PC-3 (cell line): ENCODE measurements at places on chromosomes 7 and 10. TPM values are rescaled to one million over a fixed set of nuclear protein-coding genes. Genes with fewer than 3 reads are reported as not detected.

The TFEC gene
- 0.12 and 0.15 TPM in 2 replicates for total RNA-seq

DNA sequence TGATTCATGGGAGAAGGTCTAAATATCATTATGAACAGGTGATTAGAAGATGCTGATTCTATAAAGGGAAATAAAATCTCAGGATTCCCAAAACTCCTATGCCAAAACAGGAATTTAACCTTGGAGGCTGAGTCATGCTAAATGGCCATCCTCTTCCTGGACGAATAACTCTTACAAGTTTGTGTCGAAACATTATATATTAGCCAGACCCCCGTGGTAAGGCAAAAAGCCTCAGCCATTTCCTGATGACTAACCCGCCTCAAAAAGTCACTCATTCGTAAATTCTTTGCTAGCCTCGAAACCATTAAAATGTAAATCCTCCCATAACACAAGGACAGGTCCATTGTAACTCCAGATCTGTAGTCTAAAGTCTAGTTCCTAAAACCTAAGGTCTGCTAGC is 32.0 kb downstream of the CUL2 start:
- peak; percentile 100 for DNase-seq

The MRM2 gene
- 42.6 and 42.9 TPM in 2 replicates for total RNA-seq

GRCh38 chr7:127911968-127912511 is 119.2 kb downstream of the LRRC4 start:
- no peak for DNase-seq

GRCh38 chr10:133010095-133010842 is 67.9 kb upstream of the CFAP46 start:
- no peak for DNase-seq

The FOXP2 gene
- total RNA-seq, result not detected in 2 replicates

- no peak for DNase-seq
Measured at GRCh38 chr7:67813621-67814292, 817.1 kb downstream of the TYW1 start.

The NRAP gene
- total RNA-seq, result not detected in 2 replicates

The EPHB6 gene
- total RNA-seq, result 30.5 and 48.2 TPM in 2 replicates

- DNase-seq, result peak; percentile 52
Measured at GRCh38 chr7:101814991-101815825, 2.2 kb upstream of the CUX1 start.

- DNase-seq, result peak; percentile 80
Measured at GRCh38 chr10:59434463-59435321, 72.3 kb upstream of the FAM13C start.

DNA sequence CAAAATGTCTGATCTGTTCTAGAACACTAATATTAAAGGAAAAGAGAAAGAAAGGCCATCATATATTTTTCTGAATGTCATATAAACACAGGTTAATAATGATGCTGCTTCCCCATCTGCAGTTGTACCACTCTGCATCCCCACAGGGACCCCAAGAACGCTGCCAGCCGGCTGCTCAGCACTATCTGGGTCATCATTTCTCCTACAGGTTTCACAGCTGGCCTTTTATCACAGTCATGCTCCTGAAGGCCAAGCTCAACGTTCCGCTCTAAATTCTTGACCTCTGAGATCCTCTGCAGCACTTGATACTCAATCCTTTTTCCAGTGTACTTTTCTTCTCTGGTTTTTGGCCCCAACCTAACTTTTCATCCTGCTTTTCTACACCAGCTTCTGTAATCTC is 4.8 kb downstream of the IDI1 start:
- no peak for DNase-seq

GRCh38 chr10:818526-819220 is 112.8 kb downstream of the LARP4B start:
- no peak for DNase-seq

DNA sequence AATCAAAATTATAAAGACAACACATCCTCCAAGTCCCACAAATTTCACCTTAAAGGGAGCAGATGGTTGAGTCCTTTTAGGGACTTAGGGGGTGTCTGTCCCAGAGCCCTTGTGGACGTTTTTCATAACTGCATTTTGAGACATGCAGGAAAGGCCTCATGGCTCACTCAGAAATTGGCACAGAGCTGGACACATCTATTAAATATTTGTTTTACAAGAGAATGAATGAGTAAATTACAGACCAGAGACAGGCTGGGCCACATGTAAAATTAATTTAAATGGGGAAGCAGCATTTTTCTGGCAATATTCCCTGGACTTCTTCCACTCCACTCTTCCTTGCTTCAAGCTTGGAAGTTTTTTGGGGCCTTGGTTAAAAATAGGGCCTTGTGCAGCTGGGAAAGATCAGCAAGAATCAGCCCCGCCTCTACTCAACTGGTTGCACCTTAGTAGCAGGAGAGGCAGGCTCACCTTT is 20.0 kb downstream of the LAMB1 start:
- DNase-seq, result peak; percentile 52

GRCh38 chr7:72123913-72124312 is 288.2 kb downstream of the CALN1 start:
- DNase-seq, result no peak

DNA sequence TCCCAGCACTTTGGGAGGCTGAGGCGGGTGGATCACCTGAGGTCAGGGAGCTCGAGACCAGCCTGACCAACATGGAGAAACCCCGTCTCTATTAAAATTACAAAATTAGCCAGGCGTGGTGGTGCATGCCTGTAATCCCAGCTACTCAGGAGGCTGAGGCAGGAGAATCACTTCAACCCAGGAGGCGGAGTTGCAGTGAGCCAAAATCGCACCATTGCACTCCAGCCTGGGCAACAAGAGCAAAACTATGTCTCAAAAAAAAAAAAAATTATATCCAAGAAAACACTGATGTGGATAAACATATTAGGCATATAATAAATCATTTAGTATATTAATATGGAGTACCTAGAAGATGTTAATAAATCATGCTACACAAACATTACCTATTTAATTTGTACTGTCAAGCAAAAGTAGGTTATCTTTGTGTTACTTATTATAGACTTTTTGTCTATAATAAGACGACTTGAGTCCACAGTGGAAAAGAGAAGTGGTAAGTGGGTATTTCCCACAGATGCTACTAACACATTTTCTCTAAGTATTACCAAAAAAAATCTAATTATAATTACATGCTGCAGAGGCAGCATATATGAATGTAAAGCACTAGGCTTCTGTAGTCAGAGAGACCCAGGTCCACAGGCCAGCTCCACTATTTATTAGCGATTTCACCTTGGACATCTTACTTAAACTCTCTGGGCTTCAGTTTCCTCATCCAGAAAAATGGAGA is 34.5 kb downstream of the DNMBP start:
- no peak for DNase-seq

- DNase-seq, result peak; percentile 42
Measured at GRCh38 chr10:49394933-49395740, 752 bp downstream of the DRGX start.

DNA sequence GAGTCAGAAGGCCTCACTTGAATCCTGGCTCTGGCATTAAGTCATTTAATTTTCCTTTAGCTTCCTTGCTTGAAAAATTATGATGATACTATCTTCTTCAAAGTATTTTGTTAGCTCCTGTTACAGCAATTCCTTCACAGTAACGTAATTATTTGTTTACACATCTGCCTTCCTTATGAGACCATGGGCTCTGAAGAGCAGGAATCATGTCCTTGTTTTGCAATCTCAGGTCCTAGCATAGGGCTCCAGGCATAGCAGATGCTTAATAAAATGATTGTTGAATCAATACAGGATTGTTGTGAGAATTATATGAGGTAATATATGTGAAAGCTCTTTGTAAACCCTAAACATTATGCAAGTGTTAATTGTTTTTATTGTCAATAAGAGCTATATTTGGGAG is 25.5 kb downstream of the KLHDC10 start:
- no peak for DNase-seq

The TMEM176A gene
- not detected in 2 replicates for total RNA-seq

DNA sequence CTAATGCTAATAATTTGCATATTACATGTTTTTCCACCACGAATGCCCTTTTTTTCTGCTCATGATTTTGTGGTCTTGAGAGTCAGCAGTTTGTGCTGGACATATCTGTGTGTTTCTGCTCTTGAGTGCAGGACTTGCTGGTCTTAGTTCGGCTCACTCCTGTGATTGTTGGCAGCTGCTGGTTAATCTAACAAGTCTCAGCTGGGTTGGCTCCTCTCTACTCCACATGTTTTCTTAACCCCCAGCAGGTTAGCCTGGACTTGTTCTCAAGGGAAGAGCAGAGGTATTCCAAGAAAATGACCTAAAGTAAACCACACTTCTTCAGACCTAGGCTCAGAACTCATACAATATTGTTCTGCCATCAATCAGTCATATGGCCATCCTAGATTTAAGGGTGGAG is 1238.9 kb downstream of the XPNPEP1 start:
- DNase-seq, result no peak

GRCh38 chr7:128939075-128939860 is 1.5 kb downstream of the IRF5 start:
- DNase-seq, result no peak

DNA sequence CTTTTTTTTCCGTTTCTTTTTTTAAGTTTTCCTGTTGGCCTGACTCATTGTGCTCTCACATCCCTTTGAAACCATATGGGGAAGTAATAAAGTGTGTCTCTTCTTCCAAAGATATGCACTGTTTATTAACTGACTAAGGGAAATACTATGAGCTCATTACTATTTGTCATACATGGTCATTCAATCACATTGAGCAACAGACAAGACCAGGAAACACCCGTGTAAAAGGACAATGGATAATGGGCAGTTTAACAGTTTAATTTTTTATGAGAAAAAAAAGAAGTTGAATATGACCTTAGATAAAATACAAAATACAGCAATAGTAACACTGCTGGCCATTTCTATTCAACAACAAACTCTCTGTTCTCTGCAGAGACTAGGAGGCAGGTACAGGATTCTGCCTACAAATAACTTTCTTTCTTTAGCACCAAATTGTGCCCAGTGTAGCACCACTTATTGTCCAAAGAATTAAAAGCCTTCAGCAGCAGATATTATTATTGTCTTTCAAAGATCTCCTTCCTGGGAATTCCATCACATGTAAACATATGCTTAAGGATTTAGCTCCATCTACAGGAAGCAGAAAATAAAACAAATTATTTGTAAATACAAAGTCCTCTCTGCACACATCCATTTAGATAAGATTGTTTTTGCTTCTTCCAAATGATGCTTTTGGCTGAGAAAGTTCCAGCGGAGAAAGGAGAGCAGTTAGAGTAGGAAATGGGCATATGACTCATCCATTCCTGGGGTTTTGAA is 55.0 kb upstream of the AKR1E2 start:
- DNase-seq, result peak; percentile 83

- no peak for DNase-seq
Measured at GRCh38 chr7:140287988-140288387, 110.3 kb downstream of the SLC37A3 start.

DNA sequence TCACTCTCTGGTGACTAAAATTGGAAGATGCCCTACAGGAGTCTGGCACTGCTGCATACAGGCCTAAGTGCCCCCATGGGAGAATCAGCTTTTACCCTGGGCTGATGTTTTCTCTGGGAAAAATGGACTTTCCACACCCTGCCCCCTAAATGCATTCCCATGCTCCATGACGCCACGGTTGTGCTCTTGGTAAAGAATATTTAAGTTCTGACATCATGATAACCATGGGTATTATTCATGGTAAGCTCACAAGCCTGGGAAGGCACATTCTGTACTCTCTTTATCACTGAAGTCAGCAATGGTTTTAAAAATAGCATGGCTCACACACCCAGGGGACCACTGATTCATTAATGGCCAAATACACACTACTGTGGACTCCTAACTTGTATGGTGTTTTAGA is 43.4 kb downstream of the HIPK2 start:
- DNase-seq, result peak; percentile 26

- no peak for DNase-seq
Measured at GRCh38 chr7:94160719-94161435, 156.7 kb upstream of the BET1 start.

- no peak for DNase-seq
Measured at GRCh38 chr7:55335151-55335550, 30.0 kb upstream of the LANCL2 start.
